Adrenal gland (tissue), 19 donors: ENCODE measurements at places on chromosomes 16 and 17. TPM values are rescaled to one million over a fixed set of nuclear protein-coding genes. Genes with fewer than 3 reads are reported as not detected.

GRCh38 chr16:526181-527014 is 1.1 kb upstream of the CAPN15 start:
- H3K36me3 ChIP-seq, result no peaks in the 10 kb centered on the region
- no peaks in the 10 kb centered on the region for H3K27me3 ChIP-seq
- peak overlapping the region; percentile 97 for H3K27ac ChIP-seq

Gene PRSS33
- total RNA-seq, result not detected

Gene NPIPA8
- 2.1 TPM for total RNA-seq

GRCh38 chr16:11088074-11088730 is 143.8 kb downstream of the CLEC16A start:
- H3K4me3 ChIP-seq, result no peak overlapping the region
- H3K36me3 ChIP-seq, result no peaks in the 10 kb centered on the region
- H3K27me3 ChIP-seq, result no peaks in the 10 kb centered on the region
- H3K4me1 ChIP-seq, result peaks cover 15% of the 10 kb centered on the region
- no peak overlapping the region for H3K27ac ChIP-seq

Gene SPDYE4
- not detected for total RNA-seq

GRCh38 chr16:31701734-31702133 is 171.9 kb upstream of the ZNF267 start:
- DNase-seq, result no peak
- no peak overlapping the region for H3K27ac ChIP-seq
- H3K4me3 ChIP-seq, result no peak overlapping the region
- no peaks in the 10 kb centered on the region for H3K27me3 ChIP-seq
- peaks cover 31% of the 10 kb centered on the region for H3K36me3 ChIP-seq

GRCh38 chr17:5331506-5331905 is 49.4 kb downstream of the RABEP1 start:
- no peak overlapping the region for H3K4me3 ChIP-seq
- DNase-seq, result no peak
- H3K27ac ChIP-seq, result no peak overlapping the region
- peaks cover 2% of the 10 kb centered on the region for H3K4me1 ChIP-seq
- peaks cover 12% of the 10 kb centered on the region for H3K36me3 ChIP-seq

DNA sequence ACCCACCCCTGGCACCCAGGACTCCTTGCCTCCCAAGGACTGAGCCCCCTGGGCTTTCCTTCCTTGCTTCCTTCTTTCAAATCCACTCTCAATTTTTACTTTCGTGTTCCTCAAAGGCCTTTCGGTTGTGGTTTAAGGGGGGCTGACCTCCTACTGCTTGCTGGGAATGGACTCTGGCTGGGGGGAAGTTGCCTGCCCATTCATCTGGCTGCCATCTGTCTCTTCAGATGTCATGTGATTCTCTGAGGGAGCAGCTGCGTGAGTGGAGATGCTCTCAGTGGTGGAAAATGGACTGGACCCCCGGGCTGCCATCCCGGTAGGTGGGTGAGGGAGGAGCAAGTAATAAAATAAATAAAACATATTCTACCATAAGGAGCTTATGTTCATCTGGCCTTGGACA is 93.8 kb upstream of the RPRML start:
- no peak for DNase-seq
- no peak overlapping the region for H3K27ac ChIP-seq
- H3K4me3 ChIP-seq, result no peak overlapping the region

GRCh38 chr17:55463600-55463999 is 42.0 kb upstream of the MMD start:
- no peaks in the 10 kb centered on the region for H3K4me1 ChIP-seq
- no peak overlapping the region for H3K27ac ChIP-seq
- no peak overlapping the region for H3K4me3 ChIP-seq
- no peak for DNase-seq
- no peaks in the 10 kb centered on the region for H3K36me3 ChIP-seq
- H3K27me3 ChIP-seq, result no peaks in the 10 kb centered on the region

- no peaks in the 10 kb centered on the region for H3K27me3 ChIP-seq
- H3K27ac ChIP-seq, result peak overlapping the region; percentile 89
- no peaks in the 10 kb centered on the region for H3K36me3 ChIP-seq
- H3K4me1 ChIP-seq, result peaks cover 34% of the 10 kb centered on the region
- H3K4me3 ChIP-seq, result peak overlapping the region; percentile 61
Measured at GRCh38 chr17:42562388-42563142, 617 bp downstream of the COASY start.

GRCh38 chr17:55652114-55652823 is 70.4 kb downstream of the TMEM100 start:
- H3K36me3 ChIP-seq, result no peaks in the 10 kb centered on the region
- H3K27me3 ChIP-seq, result peaks cover 5% of the 10 kb centered on the region
- H3K4me3 ChIP-seq, result no peak overlapping the region
- no peak for DNase-seq
- H3K27ac ChIP-seq, result no peak overlapping the region
